ENCODE measurements at places on chromosomes 7 and 10.

GRCh38 chr7:148809856-148810255 is 74.2 kb downstream of the EZH2 start:
- no peak for DNase-seq

GRCh38 chr10:3210251-3210877 is 37.8 kb upstream of the PITRM1 start:
- DNase-seq, result no peak

DNA sequence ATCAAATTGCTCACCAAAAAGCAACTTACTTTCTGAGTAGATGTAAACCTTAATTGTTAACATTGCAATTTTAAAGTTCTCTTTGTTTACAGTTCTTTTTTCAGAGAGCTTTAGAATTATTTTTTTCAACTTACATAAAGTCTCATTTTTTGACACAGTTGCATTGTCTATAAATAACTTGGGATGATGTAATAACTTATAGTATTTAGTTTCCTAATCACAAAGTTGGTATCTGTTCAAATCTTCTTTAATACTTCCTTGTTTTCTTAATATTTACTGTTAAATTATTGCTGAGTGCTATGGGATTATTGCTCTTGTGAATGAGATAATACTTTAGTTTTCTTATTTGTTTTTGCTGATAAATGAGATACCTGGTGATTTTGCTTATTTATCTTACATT is 18.9 kb upstream of the SUV39H2 start:
- no peak for DNase-seq

- DNase-seq, result no peak
Measured at GRCh38 chr10:73065441-73065840, 31.2 kb downstream of the P4HA1 start.

- no peak for DNase-seq
Measured at GRCh38 chr10:8950978-8951377, 896.5 kb downstream of the GATA3 start.

DNA sequence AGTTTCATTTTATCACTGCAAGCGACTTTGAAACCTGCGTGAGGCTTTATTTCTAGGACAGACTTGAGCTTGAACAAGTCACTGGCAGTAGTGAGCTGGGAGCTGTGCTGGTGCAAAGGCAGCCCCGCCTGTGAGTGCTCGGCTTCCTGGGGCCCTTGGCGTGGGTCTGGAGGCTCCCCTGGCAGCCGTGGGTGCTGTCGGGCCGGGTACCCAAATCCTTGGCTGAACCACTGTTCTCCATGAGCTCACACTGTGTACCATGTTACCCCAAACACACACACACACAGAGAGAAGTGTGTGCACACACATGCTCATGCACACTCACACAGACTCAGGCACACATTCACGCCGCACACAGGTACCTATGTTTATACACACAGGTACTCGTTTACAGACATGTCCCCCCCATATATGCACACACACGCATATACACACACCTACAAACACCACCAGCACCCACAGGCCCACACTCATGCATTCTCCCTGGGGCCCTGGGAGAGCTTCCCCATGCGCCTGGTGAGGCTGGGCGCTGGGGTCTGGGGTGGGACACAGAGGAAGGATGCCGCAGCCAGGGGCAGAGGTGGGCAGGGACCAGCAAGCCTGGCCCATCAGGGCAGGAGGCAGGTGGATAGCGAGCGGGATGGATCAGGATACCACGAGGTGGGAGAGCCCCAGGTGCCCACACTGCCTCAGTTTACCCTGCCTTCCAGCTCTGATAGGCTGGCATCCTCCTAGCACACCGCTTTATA is 158.8 kb downstream of the ADARB2 start:
- DNase-seq, result no peak

DNA sequence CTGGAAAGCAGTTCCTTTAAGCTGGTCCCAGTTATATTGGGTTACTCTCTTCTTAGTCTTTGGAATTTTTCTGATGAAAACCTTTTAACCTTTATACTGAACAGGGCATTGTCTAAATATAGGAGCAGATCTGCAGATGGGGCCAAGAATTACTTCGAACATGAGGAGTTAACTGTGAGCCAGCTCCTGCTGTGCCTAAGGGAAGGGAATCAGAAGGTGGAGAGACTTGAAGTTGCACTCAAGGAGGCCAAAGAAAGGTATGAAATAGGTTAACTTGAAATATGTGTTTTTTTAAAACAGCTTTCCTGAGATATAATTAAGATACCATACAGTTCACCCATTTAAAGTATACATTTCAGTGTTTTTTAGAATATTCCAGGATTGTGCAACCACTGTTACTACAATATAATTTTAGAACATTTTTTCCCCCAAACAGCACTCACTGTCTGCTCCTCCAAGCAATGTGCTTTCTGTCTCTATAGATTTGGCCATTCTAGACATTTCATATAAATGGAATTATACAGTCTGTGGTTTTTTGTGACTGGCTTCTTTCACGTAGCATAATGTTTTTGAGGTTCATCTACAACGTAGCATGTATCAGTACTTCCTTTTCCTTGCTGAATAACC is 18.9 kb downstream of the OPTN start:
- no peak for DNase-seq

GRCh38 chr10:78952686-78953085 is 116.1 kb upstream of the ZMIZ1 start:
- no peak for DNase-seq

DNA sequence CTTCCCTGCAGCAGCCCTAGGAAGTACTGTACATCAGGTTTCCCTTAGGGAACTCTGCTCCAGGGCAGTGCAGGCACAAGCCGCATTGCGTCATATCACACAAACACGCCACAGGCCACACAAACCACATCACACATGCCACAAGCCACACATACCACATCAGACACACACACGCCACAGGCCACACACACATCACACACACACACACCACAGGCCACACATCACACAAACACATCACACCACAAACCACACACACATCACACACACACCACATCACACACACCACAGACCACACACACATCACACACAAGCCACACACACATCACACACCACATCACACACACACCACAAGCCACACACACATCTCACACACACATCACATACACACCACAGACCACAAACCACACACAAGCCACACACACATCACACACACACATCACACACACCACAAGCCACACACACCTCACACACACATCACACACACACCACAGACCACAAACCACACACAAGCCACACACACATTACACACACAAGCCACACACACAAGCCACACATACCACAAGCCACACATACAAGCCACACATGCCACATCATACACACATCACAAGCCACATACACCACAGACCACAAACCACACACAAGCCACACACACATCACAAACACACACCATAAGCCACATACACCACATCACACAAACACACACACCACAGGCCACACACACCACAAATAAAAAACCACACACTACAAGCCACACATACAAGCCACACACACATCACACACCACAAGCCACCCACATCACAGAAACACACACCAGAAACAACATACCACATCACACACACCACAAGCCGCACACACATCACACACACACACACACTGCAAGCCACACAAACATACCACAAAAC is 53.4 kb downstream of the TMEM209 start:
- no peak for DNase-seq

- DNase-seq, result no peak
Measured at GRCh38 chr10:4131407-4132215, 346.6 kb upstream of the KLF6 start.
